Caco-2 (cell line): ENCODE measurements at places on chromosomes 12 and 14.

DNA sequence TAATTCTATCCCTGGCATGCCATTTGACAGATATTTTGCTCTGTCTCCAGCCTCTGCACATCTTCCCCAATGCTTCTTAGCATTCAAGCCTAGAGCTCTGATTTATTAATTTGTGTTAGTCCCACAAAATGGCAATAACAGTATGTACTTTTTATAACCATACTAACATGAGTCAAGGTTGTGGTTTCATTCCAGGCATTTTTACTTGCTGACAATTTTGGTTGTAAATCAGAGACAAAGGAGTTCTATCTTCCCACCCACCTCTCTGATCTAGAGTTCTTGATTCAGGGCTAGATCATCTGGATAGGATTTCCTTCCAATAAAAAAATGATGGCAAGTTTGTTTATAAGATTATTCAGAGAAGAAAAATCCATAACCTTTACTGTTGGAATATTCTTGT is 18.5 kb upstream of the CISTR start:
- H3K27ac ChIP-seq: no peak overlapping the region
- no peak overlapping the region for H3K4me3 ChIP-seq
- no peaks in the 10 kb centered on the region for H3K36me3 ChIP-seq
- DNase-seq: no peak
- H3K27me3 ChIP-seq: peaks cover 1% of the 10 kb centered on the region

DNA sequence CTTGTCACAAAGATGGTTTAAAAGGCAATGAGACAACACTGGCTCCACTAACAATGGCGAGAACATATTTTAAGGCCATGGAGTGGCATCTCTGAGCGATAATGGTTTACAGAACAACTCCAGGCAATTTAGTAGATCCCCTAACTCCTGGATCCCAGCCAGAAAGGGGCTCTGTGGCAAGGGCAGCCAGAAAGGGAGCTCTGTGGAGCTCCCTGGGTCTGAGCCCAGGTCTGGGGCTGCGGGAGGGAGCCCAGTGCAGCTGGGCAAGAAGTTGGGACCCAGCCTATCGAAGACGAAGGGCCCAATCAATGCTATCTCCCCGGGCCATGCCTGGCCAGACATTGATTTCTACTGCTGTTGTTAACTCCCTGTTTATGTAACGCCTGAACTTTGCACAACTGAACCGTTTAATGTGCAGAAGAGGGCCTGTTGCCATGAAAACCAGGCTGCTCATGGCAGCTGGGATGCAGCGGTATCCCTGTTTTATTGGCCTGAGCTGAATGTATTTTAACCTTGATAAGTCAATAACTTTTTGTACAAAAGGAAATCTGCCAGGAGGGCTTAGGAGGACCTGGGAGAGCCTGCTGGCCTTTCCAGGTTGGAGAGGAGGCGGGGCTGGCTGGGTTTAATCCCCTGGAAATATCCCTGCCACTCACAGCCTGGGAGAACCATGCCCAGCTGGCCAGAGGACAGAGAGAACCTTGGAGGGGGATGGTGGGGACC is 6.7 kb upstream of the FAM222A start:
- H3K27me3 ChIP-seq: no peaks in the 10 kb centered on the region
- H3K4me3 ChIP-seq: no peak overlapping the region
- no peak for DNase-seq
- H3K36me3 ChIP-seq: no peaks in the 10 kb centered on the region
- no peak overlapping the region for H3K27ac ChIP-seq

GRCh38 chr12:76765598-76765997 is 1.7 kb downstream of the ZDHHC17 start:
- H3K4me3 ChIP-seq: no peak overlapping the region; the same call in 1 of the 2 replicates
- no peaks in the 10 kb centered on the region for H3K27me3 ChIP-seq
- DNase-seq: no peak
- H3K27ac ChIP-seq: peak overlapping the region; percentile 92
- H3K4me1 ChIP-seq: peaks cover 32% of the 10 kb centered on the region

- H3K4me1 ChIP-seq: peaks cover 31% of the 10 kb centered on the region
- no peak for DNase-seq
- H3K36me3 ChIP-seq: no peaks in the 10 kb centered on the region
Observed at GRCh38 chr12:116257215-116257614, 20.3 kb downstream of the MED13L start.

DNA sequence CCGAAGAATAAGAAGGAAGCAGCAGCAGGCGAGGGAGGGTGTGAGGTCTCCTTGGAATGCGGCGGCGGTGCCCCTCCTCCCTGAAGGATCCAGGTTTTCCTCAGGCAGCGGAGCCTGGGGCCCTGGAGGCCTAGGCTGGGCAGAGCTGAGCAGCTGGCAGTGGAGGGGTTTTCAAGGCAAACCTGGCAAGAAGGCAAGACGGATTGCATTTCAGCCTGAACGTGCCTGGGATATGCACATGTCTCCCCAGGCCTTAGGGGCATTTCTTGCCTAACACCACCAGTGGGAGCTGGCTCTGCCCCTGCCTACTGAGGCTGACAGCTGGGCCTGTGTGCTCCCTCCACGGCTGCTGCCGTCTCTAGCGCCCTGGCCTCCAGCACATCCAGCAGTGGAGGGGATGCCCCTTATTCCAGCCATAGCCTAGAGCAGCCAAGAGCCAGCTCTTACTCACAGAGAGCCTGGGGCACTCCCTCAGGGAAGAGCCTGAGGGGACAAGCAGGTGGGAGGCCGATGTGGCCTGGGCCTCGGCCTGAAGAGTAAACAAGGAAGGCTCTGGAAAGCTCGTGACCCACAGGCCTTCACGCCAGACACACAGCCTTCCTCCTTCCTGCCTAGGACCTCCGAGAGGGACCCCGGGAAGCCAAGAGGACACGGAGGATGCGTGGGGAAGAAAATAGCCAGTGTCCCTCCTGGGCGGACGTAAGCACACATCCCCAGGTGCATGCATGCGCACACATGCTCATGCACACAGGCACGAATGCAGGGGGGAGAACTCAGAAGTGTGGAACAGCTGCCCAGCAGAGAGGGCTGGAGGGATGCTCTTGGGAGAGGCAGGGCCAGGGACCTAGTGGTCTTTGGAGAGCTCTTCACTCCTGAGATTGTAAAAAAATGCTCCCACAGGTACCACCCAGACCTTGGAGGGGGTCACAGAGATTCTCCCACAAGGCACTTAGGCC is 23.0 kb upstream of the EIF2B2 start:
- peaks cover 24% of the 10 kb centered on the region for H3K4me1 ChIP-seq
- H3K27me3 ChIP-seq: no peaks in the 10 kb centered on the region
- no peaks in the 10 kb centered on the region for H3K36me3 ChIP-seq
- H3K4me3 ChIP-seq: no peak overlapping the region
- no peak overlapping the region for H3K27ac ChIP-seq

DNA sequence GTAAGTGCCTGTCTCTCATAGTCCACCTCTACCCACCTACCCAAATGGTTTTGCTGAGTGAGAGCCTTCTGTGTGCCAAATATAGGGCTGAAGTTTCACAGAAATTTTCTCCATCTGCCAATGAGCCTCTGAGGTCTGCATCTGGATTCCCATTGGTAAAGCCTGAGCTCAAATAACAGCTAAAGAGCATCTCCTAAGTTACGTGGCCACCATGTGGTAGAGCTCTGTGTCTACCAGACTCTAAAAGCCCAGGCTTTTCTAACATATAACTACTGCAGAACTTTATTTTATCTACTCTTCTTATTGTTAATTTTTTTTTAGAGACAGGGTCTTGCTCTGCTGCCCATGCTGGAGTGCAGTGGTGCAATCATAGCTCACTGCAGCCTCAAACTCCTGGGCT is 16.0 kb downstream of the AMDHD1 start:
- no peaks in the 10 kb centered on the region for H3K4me1 ChIP-seq
- no peaks in the 10 kb centered on the region for H3K27me3 ChIP-seq
- H3K4me3 ChIP-seq: no peak overlapping the region
- H3K27ac ChIP-seq: no peak overlapping the region

- H3K27ac ChIP-seq: no peak overlapping the region
- H3K36me3 ChIP-seq: no peaks in the 10 kb centered on the region
- no peak overlapping the region for H3K4me3 ChIP-seq
- DNase-seq: no peak
- no peaks in the 10 kb centered on the region for H3K4me1 ChIP-seq
Observed at GRCh38 chr12:92300777-92301176, 155.1 kb upstream of the BTG1 start.

DNA sequence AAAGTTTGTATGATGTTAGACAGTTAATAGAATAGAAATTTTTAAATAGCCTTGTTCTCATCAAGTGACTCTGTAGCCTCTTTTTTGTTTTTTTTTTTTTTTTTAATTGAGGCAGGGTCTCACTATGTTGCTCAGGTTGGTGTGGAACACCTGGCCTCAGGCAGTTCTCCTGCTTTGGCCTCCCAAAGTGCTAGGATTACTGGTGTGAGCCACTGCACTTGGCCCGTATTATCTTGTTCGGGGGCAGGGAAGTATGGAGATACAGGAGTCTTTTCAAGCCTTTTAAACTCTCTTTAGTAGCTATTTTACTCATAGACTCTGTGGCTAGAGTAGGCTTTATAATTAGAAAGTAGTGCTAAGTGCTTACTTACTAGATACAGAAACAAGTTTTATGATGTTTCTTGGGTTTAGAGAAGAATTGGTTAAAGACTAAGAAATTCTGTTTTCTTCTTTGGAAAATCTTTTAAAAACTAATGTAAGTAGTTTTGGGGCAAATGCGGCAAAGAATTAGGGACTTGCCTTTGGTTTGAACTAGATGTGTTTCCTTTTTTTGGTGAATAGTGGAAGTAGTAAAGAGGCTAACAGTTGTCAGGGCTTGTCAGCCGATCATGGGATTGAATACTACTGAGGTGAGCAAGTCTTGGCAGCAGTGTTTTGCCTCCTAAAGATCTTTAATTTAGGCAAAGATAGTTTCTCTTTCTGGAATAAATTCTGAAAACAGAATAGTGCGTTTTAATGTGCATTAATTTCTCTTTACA is 31.3 kb downstream of the FBXO34 start:
- no peaks in the 10 kb centered on the region for H3K27me3 ChIP-seq
- H3K36me3 ChIP-seq: peaks cover 1% of the 10 kb centered on the region; the same call in 1 of the 2 replicates
- peaks cover 13% of the 10 kb centered on the region; the same call in 1 of the 2 replicates for H3K4me1 ChIP-seq
- DNase-seq: no peak
- no peak overlapping the region for H3K4me3 ChIP-seq

DNA sequence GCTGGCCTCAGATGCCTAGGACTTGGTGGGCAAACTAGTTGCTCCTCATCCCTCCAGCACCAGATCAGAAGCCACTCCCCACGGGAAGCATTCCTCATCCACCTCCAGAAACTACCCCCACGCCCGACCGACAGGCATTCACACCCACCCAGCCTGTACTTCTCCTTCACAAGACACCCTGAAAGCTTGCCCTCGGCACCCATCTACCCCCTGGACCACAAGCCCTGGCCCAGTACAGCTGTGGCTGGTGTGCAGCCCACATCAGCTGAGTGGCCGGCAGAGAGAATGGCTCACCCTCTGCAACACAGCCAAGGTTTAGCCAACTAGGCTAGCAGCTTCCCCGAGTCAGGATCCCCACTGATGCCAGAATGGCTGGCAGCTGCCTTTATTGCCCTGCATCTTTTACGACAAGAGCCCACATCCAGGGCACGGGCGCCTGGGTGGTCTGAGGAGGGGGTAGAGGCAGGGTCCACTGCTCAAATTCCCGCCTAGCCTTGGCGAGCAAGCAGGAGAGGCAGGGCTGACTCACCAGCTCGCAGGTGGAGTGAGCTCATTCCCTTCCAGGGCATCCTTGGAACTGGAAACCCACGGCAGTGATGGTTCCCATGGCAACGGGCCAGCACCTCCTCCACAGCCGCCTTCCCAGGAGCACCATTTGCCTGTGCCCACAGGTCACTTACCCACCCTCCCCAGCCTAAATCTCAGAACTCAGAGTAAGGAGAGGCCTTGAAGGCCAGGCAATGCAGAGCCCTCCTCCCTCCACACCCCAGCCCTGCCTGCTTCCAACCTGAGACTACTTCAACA is 17.1 kb downstream of the ACTN1 start:
- H3K4me3 ChIP-seq: no peak overlapping the region
- H3K36me3 ChIP-seq: 0 out of 2 replicates have a peak, but pooled peaks cover under 1% of the 10 kb centered on the region
- peaks cover 34% of the 10 kb centered on the region for H3K4me1 ChIP-seq
- DNase-seq: no peak

DNA sequence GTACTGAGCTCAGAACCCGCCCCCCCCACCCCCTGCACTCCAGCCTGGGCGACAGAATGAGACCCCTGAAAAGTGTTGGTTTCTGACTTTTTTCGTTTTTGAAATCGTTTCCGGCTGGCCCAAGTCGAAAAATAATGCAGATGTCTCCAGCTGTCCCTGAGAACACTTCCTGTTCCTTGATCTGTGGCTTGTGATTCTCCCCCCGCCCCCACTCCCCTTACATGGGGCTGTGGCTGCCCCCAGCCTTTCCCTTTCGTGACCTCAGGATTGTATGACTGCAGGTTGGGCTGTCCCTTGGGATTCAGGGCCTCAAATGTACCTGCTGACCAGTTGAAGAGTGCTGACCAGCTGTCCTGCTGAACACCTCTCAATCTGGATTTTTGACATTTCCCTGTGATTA is 34.1 kb downstream of the NOC4L start:
- 0 out of 2 replicates have a peak overlapping the region, but pooled peaks have one; percentile 10 for H3K4me3 ChIP-seq
- H3K27me3 ChIP-seq: no peaks in the 10 kb centered on the region
- DNase-seq: no peak
- no peaks in the 10 kb centered on the region for H3K36me3 ChIP-seq
- H3K4me1 ChIP-seq: peaks cover 11% of the 10 kb centered on the region

GRCh38 chr12:84891106-84891838 is 21.3 kb downstream of the SLC6A15 start:
- no peaks in the 10 kb centered on the region for H3K4me1 ChIP-seq
- no peaks in the 10 kb centered on the region for H3K27me3 ChIP-seq
- no peak overlapping the region for H3K4me3 ChIP-seq
- no peak overlapping the region for H3K27ac ChIP-seq
- no peaks in the 10 kb centered on the region for H3K36me3 ChIP-seq

GRCh38 chr12:132328282-132329029 is 933 bp downstream of the GALNT9 start:
- peaks cover 3% of the 10 kb centered on the region for H3K27me3 ChIP-seq
- H3K36me3 ChIP-seq: no peaks in the 10 kb centered on the region
- no peak overlapping the region for H3K27ac ChIP-seq

GRCh38 chr12:47709671-47710070 is 3.8 kb upstream of the RPAP3 start:
- no peak for DNase-seq
- H3K27me3 ChIP-seq: no peaks in the 10 kb centered on the region
- no peaks in the 10 kb centered on the region for H3K36me3 ChIP-seq
- no peak overlapping the region for H3K27ac ChIP-seq
- H3K4me3 ChIP-seq: no peak overlapping the region

DNA sequence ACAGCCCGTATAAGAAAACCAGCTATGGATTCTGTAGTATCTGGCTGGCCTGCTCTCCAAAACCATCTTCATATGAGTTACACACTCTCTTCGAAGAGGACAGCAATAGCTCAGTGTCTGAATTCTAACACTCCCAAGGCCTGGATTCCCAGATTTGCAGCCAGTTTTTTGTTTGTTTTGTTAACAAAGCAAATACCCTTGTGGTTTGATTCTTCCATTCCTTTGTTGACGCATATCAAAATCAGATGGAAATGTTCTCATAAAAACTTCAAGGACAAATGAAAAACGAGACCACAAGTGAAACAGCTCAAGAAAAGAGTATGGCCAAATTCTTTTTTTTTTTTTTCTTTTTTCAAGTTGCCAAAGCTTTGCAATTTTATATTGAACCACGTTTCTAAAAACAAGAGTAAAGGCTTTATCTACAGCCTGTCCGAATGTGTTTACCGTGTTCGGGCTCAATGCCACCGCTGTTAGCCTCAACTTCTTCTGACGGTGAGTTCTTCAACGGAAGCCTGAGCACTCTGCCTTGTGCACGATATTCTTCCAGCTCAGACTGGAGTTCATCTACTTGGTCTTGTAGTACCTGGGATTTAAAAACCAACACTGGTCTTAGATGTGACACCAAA is 67.5 kb downstream of the NIN start:
- H3K27ac ChIP-seq: no peak overlapping the region
- DNase-seq: no peak
- no peaks in the 10 kb centered on the region; the same call in 1 of the 2 replicates for H3K36me3 ChIP-seq
- H3K4me3 ChIP-seq: no peak overlapping the region
- no peaks in the 10 kb centered on the region for H3K27me3 ChIP-seq
